ENCODE measurements at places on chromosomes 2 and 18.

GRCh38 chr2:76193089-76193488 lies 482.4 kb upstream of the GCFC2 start:
- no peak for DNase-seq

- no peak for DNase-seq
These were observed 466.6 kb downstream of the GALR1 start for GRCh38 chr18:77716282-77716681.

GRCh38 chr18:29501952-29502351 lies 1325.0 kb upstream of the CDH2 start:
- no peak for DNase-seq

DNA sequence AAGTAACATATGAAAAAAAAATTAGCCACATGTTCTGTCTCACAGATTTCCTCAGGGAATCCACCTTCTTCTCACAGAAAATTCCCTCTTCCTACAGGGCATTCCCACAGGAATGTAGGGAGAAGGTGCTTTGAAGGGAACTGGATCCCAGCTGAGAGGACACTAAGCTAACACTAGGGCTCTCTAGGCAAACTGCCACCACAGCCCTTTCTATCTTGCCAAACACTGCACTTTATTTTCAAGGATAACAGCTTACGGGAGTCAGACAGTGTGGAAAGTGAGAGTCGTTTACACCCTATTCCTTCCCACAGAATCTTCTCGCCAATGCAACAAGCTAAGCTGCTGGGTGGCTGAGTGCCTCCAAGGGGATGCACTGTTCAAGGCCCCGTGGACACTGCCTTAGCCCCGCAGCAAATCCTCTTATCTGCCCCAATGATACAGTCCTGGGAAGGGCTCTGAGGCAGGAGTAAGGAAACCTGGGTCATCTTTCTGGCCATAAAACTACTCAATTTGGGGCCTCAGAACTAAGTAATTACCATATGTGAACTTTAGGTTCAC lies 76.9 kb downstream of the CCDC93 start:
- no peak for DNase-seq

DNA sequence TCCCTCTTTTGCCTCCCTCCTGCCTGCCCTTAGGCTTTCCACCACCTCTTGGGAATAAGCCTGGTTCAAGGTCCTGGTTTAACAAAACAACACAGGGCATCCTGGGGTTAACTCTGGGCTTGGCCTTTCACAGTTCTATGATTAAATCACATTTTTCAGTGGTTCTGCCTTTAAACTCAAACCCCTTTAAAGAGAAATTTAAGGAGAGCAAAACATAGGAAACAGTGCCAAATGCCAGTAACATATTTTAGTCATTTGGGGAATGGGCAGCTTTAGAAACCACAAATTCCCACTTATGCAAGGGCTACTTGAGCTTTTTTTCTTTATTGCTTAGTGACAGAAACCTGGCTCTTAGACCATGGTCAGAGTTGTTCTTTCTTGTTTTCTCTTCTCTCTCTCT lies 112.2 kb upstream of the FZD5 start:
- no peak for DNase-seq

DNA sequence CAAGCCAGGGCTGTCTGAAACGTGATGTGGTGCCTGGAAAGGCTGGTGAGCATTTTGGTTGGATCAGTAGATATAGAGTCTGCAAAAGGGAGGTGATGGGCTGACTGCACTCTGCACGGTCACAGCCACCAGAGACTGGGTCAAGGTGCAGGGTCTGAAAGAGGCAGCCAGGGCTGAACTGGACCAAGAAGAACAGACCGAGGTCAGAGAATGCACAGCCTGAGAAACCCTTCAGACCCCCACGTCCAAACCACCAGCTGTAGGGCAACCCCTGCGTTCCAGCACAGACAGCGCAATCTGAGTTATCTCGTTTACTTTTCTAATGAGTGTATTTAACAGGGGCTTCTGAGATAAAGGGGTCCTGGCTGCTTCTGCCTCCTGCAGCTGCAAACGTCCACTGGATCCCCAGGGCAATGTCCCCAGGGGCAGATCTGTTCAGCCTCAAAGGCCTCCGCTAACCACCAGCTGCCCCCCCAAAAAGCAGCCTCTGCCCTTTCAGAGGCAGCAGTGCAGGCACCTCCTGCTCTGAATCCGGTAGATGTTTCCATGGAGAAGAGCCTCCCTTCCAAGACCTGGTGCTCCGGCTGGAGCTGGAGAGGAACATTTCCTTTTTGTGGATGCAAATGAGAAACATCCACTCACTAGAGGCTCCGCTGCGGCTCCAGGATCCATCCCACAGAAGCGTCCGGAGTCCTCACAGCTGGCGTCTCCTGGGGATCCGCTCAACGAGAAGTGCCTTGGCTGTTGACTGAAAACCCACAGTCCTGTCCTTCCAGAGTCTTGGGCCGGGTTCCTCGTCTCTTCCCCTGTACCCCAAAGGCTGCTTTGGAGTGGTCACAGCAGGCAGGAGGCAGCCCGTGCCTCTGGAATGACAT lies 970 bp upstream of the KCNG2 start:
- DNase-seq = peak; percentile 46

DNA sequence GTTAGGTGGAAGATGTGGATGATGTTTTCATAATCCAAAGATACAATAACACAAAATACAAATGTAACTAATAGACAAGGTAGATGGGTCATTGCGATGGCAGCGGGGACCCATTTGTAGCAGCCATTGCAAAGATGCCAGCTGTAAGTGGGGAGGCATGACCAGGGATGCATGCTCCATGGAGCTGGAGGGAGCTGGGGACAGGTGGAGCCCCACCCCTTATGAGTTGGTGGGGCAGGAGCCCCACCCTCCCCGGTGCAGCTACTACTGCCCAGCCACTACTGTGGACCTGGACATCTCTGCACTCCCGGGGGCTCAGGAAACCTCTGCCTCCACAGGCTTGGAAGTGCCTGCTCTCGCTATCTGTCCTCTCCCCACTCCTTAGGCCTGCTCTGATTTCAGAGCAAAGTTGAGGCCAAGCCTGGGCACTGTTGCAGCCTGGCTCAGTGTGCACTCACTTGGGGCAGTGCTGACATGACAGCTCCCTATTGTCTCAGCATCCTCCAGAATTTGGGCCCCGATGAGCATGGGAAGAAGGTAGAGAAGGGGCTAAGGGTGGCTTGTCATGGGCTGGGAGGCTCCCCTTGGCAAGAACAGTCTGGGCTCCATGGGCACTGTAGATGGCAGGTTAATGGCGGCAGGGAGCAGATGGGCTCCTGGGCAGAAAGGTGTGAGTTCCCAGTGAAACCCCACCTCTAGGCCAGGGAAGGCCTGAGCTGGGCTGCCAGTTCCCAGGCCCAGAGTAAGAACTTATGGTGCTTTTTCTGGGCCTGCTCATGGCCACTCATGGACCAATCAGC lies 81.1 kb downstream of the ZNF804A start:
- DNase-seq = no peak

GRCh38 chr2:218146056-218146455 lies 20.2 kb downstream of the CXCR2 start:
- no peak for DNase-seq

DNA sequence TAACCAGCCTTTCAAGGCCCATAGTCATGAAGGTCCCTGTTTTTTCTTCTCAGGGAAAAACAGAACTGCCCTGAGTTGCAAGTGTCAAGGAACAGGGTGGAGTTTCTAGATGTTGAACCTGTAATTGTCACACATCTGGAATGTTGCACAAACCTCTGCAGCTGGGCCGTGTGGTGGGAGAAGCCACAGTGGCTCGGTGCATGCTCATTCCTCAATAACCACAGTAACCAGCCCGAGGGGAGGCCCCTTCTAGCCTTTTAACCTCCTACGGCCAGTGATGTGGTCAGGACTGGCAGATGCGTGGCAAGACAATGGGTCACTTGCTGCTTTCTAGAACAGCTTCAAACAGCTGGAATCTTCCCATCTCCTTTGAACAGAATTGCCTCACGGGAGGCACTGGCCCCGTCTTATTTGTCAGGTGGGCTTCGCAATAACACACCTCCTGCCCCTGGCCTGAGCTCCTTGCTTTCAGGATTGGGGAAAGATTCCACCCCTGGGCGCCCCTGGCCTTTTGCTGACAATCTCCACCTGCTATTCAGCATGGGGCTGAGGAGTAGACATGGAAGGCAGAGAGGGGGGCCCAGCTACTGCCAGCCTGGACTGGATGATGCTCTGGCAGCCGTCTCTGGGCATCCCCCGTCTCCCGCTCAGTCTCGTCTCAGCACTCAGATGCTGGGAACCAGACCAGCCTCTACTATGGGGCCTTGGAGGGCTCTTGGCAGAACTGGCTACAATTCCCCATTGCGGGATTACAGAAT lies 102.9 kb downstream of the KLHL29 start:
- DNase-seq = no peak

DNA sequence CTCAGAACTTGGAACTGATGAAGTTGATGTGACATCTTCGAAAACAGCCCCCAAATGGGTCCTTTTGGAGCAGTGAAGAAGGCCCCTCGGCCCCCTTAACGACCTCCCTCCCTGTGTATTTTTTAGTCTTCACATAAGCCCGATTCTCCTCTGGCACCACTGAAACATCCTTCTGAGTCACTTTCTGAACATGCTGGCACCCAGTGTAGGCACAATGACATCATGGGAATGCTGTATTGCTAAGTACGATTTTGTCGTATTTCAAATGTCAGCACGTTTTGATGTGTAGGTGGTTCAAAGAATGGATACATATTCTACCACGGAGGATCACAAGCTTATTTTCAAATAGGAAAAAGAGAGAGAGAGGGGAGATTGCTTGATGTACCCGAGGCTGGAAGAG lies 111.7 kb upstream of the RIOK3 start:
- no peak for DNase-seq

DNA sequence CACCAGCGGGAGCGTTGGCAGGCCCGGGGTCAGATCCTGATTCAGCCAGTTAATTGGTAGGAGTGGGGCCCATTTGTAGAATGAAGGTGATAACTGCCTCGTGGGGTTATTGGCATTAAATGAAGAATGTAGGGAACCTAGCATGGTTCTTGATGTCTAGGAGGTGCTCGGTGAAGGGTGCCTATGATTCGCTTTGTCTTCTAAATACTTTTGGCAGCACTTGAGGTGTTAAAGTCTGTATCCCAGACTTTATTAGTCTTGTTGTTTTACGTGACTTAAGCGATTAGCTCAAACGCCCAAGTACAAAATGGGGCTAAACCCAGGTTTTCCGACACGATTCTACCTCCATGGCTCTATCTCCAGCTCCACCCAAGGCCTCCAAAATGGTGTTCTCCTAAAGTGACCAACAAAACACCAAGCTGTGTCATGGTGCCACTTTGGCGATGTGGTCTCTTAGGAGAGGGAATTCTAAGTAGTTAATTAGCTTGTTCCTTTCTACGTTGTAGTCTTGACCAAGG lies 980 bp upstream of the PPP4R1 start:
- no peak for DNase-seq

DNA sequence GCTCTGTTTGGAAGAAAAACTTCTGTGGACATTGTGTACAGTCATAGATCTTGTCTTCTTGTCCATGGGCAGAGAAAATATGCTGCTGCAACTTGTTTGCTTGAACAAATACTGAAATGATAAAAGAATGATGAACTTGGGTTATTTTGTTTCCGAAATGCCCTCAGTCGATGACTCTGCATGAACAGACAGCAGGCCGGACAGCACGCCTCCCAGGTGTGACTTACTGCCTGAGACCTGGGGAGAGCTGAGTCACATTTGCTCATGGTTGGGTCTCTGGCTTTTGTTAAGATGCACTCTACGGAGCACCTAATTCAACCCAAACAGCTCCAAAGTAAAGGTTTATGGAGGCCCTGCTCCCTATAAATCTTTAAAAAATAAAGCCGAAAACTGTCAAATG lies 262.5 kb downstream of the ZNF521 start:
- no peak for DNase-seq

DNA sequence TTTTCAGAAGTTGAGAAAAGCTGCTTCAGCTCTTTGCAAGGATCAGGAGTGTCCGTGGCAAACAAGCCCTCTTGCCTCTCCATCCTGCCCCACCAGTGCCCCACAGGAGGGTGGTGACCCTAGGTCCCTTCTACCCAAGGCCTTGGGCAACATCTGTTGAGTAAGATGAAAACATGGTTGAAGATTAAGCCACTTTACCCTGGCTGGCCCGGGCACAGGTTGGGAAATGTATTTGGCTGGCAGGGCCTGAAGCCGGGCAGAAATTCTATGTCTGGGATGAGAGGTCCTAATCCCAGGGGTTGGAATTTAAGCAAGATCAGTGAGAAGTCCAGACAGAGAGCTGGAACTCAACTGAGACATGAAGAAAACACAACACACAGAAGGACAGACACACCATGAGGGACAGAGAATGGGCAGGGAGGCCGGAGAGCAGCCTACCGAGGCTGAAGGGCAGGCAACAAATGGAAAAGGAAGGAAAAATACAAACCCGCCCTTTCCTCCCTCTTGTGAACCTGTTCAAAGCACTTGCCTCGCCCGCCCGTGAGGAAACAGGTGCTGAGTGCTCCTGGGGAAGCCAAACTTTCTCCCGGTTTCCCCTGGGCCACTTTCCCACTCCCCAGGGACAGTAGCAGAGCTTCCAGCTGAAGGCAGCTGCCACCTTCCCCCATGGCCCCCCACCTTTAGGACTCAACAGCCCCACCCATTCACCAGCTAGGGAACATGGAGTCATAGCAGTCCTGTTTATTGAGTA lies 86.1 kb downstream of the TNS1 start:
- peak; percentile 21 for DNase-seq

GRCh38 chr2:170932166-170932565 lies 3.1 kb downstream of the GORASP2 start:
- DNase-seq = no peak

Measured in NCI-H345 (cell line).